Hypothalamus (tissue), 51 donors: ENCODE measurements at places on chromosomes 6 and 20.

DNA sequence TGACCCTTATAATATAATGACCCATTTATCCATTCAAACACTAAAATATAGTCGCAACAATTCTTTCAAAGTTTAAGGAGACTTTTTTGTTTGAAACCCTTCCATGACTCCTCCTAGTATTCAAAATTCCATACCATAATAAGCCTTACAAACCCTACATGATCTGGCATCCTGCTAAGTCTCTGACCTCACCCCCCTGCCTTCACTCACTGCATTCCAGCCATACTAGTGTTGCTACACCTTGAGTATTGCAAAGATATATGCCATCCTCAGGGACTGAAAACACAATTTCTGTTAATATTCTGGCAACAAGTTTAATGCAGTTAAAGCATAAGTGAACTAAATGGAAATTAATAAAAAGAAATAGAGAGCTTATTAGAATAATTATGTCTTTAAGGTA, 168.4 kb downstream of the EYS start:
- DNase-seq, result no peak

DNA sequence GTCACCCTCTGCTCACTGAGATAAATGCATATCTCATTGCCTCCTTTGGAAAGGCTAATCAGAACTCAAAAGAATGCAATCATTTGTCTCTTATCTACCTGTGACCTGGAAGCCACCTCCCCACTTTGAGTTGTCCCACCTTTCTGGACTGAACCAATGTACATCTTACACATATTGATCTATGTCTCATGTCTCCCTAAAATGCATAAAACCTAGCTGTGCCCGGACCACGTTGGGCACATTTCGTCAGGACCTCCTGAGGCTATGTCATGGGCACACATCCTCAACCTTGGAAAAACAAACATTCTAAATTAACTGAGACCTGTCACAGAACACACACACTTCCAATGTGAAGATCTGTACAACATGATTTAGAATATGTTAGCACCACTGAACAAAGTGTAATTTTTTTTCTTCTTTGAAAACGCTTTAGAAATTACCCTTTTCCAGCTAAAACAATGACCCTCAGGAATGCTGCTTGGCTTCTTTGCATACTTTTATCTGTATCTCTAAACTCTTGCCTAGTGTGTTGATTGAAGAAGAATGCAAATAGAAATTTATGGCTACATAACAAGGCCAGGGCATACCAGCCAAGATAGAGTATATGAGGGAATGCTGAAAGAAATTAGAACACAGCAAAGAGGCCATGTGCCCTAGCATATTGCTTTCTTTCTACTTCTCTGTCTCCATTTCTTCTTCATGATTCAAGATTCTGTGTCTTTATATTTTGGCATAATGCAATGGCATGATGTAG, 84.6 kb upstream of the DST start:
- DNase-seq, result no peak

- no peak for DNase-seq
Measured at GRCh38 chr20:53282217-53282955, 310.2 kb downstream of the TSHZ2 start.

- no peak for DNase-seq
Measured at GRCh38 chr6:48183811-48184605, 73.0 kb upstream of the PTCHD4 start.

- DNase-seq, result no peak
Measured at GRCh38 chr6:119129148-119129967, 50.9 kb upstream of the FAM184A start.

- no peak for DNase-seq
Measured at GRCh38 chr6:4164456-4164855, 29.1 kb upstream of the ECI2 start.

DNA sequence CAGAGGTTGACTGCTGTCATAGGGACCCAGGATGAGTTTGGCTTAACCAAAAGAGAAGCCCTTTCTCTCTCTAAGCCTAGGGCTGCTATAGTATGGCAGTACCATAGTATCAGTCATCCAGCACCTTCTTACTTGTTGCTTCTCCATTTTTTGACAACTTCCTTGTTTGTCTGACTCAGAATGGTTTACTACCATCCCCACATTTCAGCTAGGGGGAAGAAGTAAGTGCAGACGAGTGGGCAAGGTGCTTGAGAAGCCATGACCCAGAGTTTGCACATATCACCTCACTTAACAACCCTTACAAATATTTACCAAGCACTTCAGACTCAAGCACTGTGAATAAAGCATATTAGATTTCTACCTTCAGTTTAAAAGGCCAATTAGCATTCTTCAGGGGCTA, 289.9 kb upstream of the TSHZ2 start:
- no peak for DNase-seq

- DNase-seq, result no peak
Measured at GRCh38 chr6:551405-551804, 105.5 kb downstream of the HUS1B start.

GRCh38 chr6:157013649-157014304, 236.6 kb downstream of the ARID1B start:
- no peak for DNase-seq

DNA sequence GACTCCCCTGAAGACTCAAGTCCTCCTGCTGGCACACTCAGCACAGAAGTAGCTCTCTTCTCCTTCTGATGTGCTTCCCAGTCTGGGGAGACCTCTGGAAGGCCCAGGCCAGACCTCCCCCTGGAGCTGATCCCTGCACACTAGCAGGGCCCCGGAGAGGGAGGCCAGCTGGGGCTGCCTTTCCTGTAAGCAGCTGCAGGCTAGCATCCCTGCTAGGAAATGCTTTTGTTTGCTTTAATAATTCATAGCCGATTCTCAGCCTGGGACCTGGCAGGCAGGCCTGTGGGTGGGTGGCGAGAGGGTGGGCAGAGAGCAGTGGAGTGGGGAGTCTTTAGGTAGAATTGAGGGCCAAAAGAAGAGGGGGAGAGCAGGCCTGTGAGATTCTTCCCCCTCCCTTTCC, 5.2 kb downstream of the EBF4 start:
- no peak for DNase-seq

GRCh38 chr6:36067374-36068011, 39.9 kb downstream of the MAPK14 start:
- no peak for DNase-seq

DNA sequence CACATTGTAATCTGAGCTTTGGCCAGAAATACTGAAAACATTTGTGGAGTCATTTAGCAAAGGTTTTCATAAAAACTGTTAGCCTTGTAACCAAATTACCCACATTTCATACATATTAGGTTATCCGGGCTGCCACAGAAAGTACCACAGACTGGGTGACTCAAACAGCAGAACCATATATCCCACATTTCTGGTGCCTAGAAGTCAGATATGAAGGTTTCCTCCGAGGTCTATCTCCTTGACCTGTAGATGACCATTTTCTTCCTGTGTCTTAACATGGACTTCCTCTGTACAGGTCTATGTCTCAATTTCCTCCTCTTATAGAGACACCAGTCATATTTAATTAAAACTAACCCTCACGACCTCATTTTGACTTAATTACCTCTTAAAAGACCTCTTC, 49.5 kb upstream of the SMIM28 start:
- no peak for DNase-seq

DNA sequence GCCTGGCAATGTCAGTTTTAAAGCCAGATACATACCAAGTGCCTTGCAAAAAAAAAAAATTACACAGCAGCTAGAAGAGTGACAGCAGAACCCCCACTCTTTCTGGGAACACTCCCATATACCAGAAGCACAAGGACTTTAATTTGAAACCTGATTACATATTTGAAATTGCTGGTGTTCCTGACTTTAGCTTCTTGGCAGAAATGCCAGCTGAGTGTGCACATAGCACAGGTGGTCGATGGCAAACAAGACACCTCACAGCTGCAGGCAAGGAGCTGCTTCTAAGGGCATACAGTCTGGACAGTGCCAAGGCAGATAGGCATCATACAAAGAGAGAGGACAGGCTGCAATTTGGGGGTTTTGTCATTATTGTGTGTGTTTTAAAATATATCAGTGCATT, 150.7 kb upstream of the SGK1 start:
- no peak for DNase-seq

DNA sequence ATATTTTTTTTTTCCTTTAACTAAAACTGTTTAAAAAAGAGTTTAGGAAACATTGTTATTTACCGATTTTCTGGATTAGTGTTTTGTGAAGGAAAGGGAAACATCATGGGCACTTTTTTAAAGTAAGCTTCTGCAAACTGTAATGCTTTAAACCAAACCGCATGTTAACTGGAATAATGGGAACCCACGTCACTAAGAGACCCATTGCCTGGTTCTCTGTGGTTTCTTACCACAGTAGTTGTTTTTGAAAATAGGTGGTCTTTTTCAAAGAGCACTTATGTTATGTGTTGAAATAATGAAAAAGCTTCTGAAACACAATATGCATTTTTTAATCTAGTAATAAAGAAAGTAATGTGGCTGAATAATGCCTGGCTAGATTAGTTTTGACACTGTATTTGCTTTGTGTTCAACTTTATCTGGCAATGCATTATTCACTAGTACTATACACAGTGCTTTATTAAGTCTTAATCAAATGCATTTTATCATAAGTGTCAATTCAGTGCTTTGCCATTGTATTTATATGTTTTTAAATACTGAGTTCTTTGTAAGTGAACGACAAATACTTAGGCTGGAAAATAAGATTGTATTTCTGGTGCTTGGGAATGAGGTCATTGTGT, 754.1 kb upstream of the FLRT3 start:
- DNase-seq, result no peak

GRCh38 chr20:44959638-44960102, 527 bp downstream of the TOMM34 start:
- no peak for DNase-seq

DNA sequence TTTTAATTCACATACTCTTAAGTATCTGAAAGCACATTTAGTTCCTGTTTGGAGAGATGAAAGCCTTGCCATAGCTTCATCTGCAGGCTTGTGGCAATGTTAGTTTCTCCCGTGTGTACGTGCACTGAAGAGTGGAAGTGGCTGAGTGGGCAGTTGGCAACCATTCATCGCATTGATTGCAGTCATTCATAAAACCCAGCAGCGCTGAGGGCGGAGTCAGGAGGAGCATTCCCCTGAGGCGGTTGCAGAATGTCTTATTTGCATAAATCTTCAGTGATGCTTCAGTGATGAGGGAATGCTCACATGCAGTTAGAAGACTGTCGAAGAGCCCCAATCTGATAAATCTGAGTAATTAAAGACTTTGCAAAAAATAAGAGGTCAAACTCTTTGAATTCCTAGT, 79.1 kb downstream of the RIMS1 start:
- DNase-seq, result no peak

- DNase-seq, result no peak
Measured at GRCh38 chr6:98498144-98498775, 336.1 kb upstream of the POU3F2 start.

- no peak for DNase-seq
Measured at GRCh38 chr6:167918548-167919278, 78.8 kb upstream of the KIF25 start.

- DNase-seq, result no peak
Measured at GRCh38 chr6:132512342-132512637, 626 bp downstream of the STX7 start.

GRCh38 chr20:63457737-63458136, 14.7 kb downstream of the KCNQ2 start:
- peak; percentile 45 for DNase-seq

DNA sequence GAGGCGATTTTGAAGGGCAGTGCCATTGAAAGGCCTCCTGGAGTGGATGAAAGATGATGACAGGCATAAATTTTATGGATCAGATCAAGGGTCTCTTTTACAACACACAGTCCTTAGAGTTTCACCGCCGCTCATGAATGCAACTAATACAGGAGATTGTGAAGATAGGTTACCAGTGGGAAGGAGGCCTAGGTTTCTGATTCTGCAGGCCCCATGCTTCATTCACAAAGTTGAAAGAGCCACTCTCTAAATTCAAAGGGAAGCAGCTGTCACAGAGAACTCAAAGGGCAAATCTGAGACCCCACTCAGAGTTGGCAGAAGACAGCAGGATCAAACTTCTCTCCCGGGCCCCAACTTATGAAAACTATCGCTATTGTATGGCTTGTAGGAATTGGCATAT, 137.6 kb downstream of the MAP3K7 start:
- DNase-seq, result no peak

DNA sequence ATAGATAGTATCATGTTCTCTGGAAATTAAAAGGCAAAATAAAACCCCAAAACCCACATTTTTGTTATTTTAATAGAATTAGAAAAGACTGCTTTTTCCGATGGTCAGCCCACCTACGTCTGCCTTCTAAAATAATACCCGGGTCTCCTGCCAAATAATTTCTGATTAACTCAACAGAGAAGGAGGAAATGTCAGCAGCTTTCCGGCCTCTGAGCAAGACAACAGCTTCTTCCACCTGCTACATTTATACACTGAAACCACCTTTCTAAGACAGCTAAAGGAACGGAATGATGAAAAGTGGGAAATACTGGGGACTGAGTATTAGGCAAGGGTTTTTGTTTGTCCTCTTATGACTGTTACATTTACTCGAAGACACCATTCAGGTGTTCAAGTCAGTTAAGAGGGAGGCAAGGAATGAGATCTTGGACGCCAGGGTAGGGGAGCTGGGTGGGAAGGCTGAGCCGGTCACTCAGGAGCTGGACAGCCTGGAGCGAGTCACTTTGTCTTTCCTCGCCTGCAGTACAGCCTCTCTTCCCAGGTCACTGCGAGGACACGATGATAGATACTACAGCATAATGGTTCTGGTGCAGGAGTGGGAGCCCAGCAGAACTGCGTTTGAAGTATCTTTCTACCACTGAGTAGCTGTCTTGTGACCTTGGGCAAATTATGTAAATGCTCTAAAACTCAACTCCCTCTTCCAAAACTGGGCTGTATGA, 96.3 kb upstream of the QKI start:
- no peak for DNase-seq

- no peak for DNase-seq
Measured at GRCh38 chr6:170088582-170088955, 202.3 kb downstream of the DLL1 start.
